Foreskin fibroblast (primary cell): ENCODE measurements at places on chromosomes 7 and 10.
A peak's percentile ranks its signal among the peaks of the same experiment; 100 is the strongest.

DNA sequence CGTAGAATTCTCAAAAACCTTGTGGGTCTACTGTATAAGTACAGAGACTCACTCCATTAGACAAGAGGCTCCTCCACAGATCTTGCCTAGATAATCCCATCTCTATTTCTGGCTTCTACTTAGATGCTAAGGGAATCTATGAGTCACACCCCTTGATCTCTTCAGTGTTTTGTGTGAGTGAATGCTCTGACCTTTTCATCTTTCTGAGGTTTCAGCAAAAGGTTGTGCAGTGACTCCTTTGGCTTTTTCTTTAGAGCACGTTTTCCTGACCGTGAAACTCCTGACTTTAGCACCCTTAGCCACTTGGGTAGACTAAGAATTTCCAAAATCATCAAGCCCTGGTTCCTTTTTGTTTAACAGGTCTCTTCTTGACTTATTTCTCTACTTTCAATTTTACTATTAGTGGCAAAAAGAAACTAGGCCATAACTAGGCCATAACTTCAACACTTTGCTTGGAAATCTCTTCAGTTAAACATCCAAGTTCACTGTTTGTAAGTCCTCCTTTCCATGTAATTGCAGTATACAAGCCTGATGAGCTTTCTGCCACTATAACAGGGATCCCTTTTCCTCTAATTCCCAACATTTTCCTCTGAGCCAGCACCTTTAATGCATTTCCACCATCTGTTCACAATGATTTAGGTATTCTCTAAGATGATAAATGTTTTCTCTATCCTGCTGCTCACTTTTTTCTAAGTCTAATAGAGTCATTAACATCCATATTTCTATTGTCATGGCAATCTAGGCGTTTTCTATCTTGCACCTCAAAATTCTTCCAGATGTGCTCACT lies 19.4 kb downstream of the COPG2 start:
- peak; percentile 73 for DNase-seq

GRCh38 chr10:5184987-5185775 lies at the start of gene AKR1C8:
Gene AKR1C8 (minus strand): TSS chr10:5185150. CDS start chr10:5185104, 46 bp downstream.
- DNase-seq: no peak

GRCh38 chr7:106488465-106488864 lies 172.5 kb downstream of the CCDC71L start:
- no peak for DNase-seq

GRCh38 chr7:74094224-74095101 lies 10.9 kb downstream of the LIMK1 start:
- DNase-seq: peak; percentile 95

- DNase-seq: peak; percentile 20
These were observed 143.1 kb downstream of the GNAI1 start for GRCh38 chr7:80277434-80278427.

GRCh38 chr7:25663877-25664276 lies 435.6 kb upstream of the NPVF start:
- peak; percentile 3 for DNase-seq

DNA sequence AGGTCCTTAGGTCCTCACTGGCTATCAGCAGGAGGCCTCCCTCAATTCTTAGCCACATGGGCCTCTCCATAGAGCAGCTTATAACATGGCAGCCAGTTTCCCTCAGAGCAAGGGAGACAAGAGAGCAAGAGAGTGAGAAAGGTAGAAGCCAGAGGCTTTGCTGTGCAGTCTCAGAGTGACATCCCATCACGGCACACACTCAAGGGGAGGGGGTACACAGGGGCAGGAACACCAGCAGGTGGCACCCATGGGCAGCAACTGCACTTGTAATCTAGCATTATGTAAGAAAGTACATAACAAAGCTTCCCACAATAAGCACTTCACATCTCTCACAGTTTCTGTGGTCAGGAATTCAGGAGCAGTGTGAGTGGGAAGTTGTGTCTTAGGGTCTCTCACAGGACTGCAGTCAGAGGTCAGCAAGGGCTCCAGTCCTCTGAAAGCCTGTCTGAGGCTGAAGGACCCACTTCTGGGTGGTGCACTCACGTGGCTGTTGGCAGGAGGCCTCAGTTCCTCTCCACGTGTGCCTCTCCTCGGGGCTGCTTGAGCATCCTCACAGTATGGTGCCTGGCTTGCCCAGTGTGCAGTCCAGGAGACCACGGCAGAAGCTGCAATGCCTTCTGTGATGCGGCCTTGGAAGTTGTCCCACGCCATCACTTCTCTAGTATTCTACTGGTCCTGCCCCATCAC lies 159.4 kb downstream of the OAT start:
- DNase-seq: peak; percentile 3

DNA sequence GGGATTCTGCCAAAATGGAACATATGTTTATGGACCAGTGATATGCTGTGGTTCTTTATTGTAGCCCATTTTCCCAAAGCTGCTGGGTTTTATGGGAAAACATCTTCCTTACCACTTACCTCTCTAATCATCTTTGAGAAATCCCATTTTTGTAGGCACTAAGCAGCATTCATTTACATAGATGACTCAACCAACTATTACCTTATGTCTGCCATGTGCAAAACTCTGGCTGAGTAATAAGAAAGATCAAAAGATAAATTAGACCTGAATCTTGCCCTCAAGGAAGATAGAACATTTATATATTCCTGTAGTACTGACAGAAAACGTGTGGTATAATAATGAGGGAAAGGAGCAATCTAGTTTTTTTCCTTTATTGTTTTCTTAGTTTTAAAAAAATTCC lies 24.3 kb downstream of the CBLL1 start:
- DNase-seq: peak; percentile 23

GRCh38 chr7:101155303-101155702 lies 1.0 kb downstream of the AP1S1 start:
- no peak for DNase-seq

- no peak for DNase-seq
These were observed 31.2 kb downstream of the MYL10 start for GRCh38 chr7:101597941-101598340.

GRCh38 chr7:33941418-33941817 lies 36.1 kb downstream of the BMPER start:
- no peak for DNase-seq

- no peak for DNase-seq
These were observed 137.1 kb upstream of the FAM13C start for GRCh38 chr10:59499460-59499859.

- no peak for DNase-seq
These were observed 113.1 kb downstream of the CTTNBP2 start for GRCh38 chr7:117759950-117760640.

- peak; percentile 33 for DNase-seq
These were observed 146.2 kb downstream of the AHR start for GRCh38 chr7:17444673-17445072.

- no peak for DNase-seq
These were observed 266.5 kb downstream of the GPR158 start for GRCh38 chr10:25441270-25441669.

- no peak for DNase-seq
These were observed 6.9 kb downstream of the KLF6 start for GRCh38 chr10:3777981-3778691.

- DNase-seq: peak; percentile 36
These were observed 67.7 kb upstream of the CC2D2B start for GRCh38 chr10:95840121-95840520.

DNA sequence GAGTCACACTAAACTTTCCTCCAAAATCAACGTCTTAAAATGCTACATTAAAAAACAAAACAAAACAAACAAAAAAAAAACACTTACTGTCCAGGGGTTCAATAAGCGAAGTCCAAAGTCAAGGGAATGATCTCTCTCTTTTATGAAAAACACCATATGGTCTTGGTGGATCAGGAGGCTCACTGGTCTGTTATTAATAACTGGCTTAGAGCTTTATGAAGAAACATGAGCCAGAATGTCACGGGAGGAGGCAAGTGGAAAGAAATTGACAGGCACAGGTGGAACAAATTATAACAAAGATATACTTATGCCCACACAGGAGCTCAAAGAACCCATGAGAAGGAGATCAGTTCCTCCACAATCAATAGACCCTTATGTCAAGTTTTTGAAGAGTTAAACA lies at the start of gene MRLN:
Gene MRLN (minus strand): TSS at position 189 of the 400 bp plus-strand sequence.
- no peak for DNase-seq

DNA sequence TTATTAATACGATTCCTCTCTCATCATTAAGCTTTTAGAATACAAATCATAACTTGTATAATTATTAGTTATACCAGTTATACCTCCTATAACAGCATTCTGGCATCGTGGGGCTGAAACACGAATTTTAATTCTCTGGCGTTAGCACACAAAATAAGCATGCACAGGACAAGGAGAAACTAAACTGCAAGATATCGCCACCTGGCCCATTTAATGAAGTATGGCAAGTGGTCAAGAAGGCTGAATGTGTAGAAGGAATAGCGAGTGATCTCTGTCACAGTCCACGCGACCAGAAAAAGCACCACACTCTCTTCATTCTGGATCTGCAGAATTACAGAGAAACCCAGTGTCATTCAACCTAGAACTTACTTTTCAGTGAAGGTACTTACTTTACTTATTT lies 18.1 kb downstream of the HACD1 start:
- no peak for DNase-seq

DNA sequence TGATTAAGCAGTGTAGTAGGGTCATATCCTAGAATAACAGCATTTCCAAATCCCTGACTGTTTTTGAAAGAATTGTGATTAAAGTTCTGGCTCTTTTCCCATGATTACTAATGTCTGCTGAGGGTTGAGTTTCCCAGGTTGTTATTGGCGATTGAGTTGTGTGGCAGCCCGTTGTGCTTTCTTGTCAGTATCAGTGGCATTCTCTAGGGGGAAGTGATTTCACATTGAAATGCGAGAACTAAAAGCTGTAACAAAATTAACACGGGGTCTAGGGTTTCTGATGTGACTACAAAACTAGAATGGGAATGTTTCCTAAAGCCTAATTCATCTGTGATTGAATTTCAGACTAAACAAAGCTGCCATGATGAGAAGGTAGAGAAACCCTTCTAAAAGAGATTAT lies 349.4 kb downstream of the EXOC4 start:
- DNase-seq: peak; percentile 28

GRCh38 chr7:124428781-124429180 lies 336.8 kb downstream of the GPR37 start:
- DNase-seq: no peak

DNA sequence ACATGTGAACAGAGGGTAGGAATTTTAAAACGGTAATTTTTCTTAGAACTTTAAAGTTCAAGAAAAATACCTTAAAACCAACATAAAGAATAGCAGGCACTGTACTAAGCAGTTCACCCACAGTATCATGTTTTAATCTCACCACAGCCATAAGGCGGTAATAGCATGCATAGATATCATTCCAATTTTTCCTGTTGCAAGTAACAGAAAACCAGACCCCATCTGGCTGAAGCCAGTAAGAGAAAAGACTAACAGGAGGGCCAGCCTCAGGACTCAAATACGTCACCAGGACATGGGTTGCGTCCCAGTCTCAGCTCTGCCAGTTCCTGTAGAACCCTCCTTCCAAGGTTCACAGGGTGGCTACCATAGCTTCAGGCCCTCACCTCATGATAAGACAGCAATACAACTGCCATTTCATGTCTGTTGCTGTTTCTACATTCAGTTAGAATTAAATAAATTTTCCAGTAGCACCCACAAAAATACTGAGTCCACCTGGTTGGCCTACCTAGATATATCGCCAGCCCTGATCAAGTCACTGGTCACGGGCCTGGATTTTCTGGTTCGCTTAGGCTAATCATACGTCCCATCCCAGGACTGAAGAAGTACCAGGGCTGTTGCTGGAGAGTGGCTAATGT lies 2.0 kb upstream of the RNF32 start:
- DNase-seq: no peak

DNA sequence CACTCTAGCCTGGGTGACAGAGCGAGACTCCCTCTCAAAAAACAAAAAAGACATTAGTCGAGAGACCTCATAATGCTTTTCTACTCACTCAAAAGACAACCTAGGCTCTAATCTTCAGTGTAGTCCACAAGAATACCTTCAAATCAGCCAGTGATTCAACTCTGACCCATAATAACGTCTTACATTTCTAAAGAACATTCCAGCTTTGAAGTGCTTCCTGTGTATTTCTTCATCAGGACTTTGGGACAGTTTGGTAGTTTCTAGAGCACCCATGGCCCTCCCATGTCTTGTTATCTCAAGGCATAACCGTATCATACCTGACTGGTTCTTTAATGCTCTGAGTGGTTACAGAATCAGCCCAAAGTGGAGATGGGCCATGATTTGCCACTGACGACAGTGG lies 221.3 kb downstream of the SKIDA1 start:
- DNase-seq: no peak

DNA sequence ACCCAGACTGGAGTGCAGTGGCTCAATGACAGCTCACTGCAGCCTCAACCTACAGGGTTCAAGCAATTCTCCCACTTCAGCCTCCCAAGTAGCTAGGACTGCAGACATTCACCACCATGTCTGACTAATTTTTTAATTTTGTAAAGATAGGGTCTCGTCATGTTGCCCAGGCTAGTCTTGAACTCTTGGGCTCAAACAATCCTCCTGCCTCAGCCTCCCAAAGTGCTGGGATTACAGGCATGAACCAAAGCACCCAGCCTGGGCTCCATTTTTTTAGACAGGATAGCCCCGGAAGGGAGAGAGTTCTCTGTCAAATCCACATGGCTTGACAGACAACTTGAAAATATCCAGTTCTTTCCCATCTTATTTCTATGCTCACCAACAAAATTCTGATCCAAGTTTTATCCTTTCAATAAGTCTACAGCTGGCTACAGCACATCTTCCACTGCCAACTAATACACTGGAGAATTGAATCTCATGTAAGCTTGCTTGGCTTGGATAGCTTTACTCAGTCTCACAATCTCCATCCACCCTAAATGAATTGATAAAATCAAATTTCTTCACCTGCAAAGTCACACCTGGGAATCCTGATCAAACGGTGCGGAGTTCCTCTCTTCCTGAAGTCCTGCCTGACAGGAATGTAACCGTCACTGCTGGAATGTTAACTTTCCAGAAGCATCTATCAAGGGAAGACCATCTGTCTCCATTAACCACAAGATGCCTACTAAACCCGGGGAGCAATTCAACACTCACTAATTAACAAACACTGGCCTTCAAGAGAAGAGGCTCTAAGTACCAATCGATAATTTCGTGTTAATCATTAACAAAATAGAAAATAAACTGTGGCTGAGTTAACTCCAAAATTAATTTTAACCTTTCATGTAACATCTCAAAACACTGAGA lies 239.7 kb upstream of the MKLN1 start:
- no peak for DNase-seq

DNA sequence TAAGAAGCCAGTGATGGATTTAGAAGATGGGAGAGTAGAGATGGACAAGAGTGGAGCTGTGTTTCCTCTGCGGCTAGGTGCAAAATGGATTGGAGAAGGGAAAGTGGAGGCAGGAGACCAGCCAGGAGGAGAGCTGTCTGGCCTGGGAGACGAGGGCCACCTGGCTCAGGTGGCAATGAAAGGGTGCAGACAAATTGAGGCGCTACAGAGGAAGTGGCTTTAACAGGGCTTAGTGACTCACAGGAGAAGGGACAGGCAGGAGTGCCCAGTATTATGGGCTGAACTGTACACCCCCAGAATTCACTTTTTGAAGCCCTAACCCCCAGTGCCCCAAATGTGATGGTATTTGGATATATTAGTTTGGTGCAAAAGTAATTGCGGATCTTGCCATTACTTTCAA lies 65.6 kb upstream of the DUSP5 start:
- no peak for DNase-seq

DNA sequence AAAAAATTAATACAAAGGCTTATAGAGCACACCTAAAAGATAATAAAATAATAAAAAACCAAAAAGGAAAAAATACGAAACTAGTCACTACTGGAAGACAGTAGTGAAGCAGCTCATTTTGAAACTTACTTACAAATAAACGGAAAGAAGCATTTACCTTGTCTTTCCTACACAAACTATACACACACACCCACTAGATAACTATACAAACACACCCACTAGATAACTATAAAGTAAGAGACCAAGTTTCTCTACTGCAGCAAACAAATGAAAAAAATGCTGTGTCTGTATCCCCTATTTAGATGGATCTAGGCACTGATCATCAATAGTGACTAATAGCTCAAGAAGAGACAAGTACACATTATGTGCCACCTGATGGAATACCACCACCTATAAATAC lies 49.2 kb downstream of the KIF5B start:
- no peak for DNase-seq
